ENCODE measurements at places on chromosomes 16 and 17.

GRCh38 chr16:5056352-5056751, 9.4 kb downstream of the C16orf89 start:
- no peak overlapping the region for H3K27ac ChIP-seq
- no peaks in the 10 kb centered on the region for H3K27me3 ChIP-seq
- H3K4me1 ChIP-seq = peaks cover 2% of the 10 kb centered on the region
- no peak for DNase-seq
- H3K4me3 ChIP-seq = no peak overlapping the region

- no peaks in the 10 kb centered on the region for H3K36me3 ChIP-seq
- H3K4me1 ChIP-seq = peaks cover 5% of the 10 kb centered on the region
- no peak overlapping the region for H3K4me3 ChIP-seq
Observed at GRCh38 chr16:56617212-56618085, 8.1 kb upstream of the MT1E start.

DNA sequence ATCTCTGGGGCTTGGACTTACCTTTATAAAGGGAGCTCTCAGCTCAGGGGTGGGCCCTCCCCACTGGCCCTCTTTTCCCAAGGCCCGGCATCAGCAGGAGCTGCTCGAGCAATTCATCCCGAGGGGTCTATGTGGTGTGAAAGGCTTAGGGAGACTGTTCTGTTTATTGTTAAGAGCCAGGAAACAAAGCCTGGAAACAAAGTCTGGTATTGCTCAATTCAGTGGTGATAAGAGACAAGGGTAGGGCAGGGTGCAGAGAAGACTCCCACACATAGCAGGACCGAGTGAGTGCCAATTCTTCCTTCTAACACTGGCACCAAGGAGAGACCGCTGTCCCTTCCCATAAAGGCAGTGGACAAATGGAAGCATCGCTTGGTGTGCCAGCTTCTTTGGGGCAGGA, 750.7 kb downstream of the KCNJ18 start:
- no peaks in the 10 kb centered on the region for H3K36me3 ChIP-seq
- no peak overlapping the region for H3K27ac ChIP-seq
- no peak for DNase-seq
- no peaks in the 10 kb centered on the region for H3K4me1 ChIP-seq
- H3K4me3 ChIP-seq = no peak overlapping the region

GRCh38 chr16:22177968-22178930, 15.9 kb downstream of the SDR42E2 start:
- H3K4me3 ChIP-seq = no peak overlapping the region
- H3K27me3 ChIP-seq = no peaks in the 10 kb centered on the region
- H3K36me3 ChIP-seq = no peaks in the 10 kb centered on the region

DNA sequence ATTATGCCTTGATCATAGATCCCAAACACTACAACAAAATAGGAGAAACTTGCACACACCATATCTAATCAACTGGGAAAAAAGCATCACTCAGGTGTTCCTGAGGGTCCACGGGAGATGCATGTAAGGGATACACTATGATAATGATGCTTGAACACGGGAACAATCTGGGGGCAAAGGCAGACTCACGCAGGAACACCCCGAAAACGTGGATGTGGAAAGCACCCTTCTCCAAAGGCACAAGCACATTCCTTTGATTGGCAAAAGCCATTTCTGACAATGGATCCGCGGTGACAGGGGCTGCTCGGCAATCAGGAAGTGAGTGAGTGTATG, 1.3 kb downstream of the ZNF652 start:
- H3K27ac ChIP-seq = no peak overlapping the region
- H3K4me1 ChIP-seq = peaks cover 9% of the 10 kb centered on the region
- DNase-seq = no peak
- H3K36me3 ChIP-seq = no peaks in the 10 kb centered on the region
- no peaks in the 10 kb centered on the region for H3K27me3 ChIP-seq
- peak overlapping the region; percentile 99 for H3K4me3 ChIP-seq

DNA sequence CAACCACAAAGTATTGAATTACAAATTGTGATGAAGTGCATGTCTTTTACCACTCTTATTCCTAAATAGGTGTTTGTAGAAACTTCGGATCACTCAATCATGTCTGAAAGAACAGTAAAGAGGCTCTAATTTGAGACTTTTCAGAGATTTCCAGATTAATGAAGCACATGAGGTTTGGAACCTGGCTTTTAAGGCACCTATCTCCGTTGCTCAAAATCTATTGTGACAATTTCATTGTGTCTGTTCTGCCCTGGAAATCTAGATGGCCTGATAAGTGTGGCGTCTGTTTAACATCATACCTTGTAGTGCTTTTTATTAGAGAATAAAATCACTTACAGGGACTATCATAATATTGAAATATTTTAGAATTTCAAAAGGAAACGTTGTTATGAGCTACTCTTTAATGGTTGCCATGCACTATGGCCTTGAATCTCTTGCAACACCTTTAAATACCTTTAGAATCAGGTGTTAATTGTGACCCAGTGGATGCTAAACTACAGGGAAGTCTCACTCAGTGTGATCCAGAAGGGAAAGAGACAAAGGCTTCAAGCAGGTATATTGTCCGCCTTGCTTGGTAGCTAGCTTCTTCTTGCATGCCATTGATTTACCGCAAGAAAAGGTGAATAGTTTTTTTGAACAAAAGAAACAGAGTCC, 210.3 kb downstream of the CNTNAP4 start:
- peaks cover 6% of the 10 kb centered on the region for H3K4me1 ChIP-seq
- H3K27me3 ChIP-seq = no peaks in the 10 kb centered on the region
- no peak overlapping the region for H3K27ac ChIP-seq
- no peak for DNase-seq

DNA sequence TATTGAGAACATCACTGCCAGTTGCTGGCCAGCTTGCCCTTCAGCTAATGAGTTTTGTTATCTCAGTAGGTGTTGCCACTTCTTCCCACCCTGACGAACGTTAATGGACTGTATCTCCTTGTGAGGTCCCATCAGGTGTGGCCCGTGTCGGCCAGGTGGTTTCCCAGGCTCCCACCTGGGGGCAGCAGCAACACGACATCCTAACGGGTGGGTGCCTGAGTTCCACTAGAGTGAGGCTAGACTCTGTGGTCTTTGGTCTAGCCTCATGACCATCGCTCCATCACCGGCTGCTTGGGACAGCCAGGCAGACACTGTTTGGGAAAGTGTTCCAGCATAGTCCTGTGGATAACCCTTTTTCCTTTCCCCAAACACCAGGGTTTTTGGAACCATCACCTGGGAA, 45.6 kb upstream of the LCMT1 start:
- H3K4me3 ChIP-seq = peak overlapping the region; percentile 68
- no peaks in the 10 kb centered on the region for H3K27me3 ChIP-seq
- H3K36me3 ChIP-seq = no peaks in the 10 kb centered on the region
- no peak for DNase-seq
- peaks cover 10% of the 10 kb centered on the region for H3K4me1 ChIP-seq
